ENCODE measurements at places on chromosomes 16 and 17.

DNA sequence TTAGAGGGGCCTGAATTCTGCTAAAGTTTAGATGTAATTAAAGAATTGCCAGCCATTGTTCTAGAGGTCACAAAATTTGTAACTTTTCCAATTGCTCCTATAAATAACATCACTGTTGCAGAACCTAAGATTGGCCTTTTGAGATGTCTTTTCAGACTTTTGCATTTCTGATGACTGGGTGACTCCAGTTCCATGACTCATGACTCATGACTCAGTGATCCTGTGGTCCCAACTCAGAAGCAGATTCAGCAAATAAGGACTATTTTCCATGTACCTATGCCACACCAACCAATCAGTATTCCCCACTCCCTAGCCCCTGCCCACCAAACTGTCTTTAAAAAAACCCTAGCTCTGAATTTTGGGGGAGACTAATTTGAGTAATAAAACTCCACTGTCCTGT lies 740.9 kb downstream of the CDH8 start:
- DNase-seq: no peak

DNA sequence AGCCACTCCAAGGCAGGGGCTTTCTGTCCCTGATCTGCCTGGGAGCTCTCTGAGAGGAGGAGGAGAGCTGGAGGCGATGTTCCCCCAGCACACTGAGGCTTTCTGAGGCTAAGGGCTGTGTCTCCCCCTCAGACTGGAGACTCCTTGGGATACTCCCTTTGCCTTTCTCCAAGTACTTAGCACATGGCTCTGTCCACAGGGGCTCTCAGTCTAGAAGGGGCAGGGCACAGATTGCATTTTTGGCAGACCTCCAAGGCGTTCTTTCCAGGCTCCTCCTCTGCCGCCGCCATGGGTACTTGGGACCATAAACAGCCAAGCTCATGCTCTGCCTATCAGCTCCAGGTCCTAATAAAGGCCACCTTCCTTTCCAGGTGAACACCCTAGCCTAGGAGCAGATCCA lies 1.8 kb upstream of the GIP start:
- no peak for DNase-seq

GRCh38 chr17:44687756-44688155 lies 1.8 kb downstream of the CCDC43 start:
- no peak for DNase-seq

DNA sequence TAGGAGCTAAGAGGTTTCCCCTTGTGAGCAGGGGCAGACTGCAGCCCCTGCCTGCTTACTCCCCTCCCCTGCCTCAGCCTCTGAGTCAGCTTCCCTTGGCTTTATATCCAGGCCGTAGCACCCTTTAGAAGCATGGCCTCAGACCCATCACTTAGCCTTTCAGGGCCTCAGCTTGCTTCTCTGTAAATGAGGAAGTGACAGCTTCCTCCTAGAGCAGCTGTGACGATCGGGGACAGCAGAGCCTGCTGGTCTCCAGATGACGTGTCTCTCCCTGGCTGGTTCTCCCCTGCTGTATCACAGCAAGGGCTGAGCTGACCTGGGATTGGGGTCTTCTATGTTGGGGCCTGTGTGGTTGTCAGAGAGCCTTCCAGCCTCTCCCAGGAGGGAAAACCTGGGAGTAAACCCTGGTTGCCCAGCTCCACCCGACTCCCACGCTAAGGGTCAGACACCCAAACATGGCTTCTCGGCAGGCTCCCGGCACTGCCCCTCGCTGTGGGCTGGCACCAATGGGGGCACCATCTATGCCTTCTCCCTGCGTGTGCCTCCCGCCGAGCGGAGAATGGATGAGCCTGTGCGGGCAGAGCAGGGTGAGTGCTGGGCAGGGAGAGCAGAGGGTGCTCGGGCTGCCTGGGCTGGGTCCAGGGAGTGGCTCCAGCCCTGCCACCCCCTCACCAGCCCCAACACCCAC lies 16.3 kb upstream of the MYO15B start:
- no peak for DNase-seq

GRCh38 chr16:22355487-22355908 lies 18.9 kb downstream of the CDR2 start:
- DNase-seq: no peak

DNA sequence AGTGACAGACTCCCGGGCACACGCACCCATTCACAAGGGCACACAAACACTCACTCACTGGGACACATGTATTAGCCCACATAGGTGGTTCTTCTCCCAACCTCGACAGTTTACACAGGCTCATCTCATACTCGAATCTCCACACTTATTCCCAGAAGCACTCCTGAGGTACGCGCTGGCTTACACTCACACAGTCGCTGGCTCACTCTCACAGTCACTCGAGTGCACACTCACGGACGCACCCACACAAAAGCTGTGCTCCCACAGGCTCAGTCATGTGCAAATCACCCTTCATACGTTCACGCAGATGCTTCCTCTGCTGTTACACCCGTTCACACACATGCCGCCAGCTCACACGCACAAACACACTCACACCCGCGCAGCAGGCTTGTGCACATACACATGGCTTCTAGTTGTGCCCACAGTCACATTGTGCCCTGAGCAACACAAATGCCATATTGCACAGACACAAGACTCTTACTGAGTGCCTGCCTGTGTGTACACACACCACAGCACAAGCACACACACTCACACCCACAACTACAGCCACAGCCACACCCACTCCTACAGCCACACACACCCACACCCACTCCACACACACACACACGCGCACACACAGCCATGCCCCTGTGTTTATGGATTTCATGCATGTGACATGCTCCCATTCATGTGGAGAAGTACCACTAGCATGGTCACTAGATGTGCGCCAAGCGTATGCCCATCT lies 8.4 kb upstream of the PRR29 start:
- DNase-seq: no peak

GRCh38 chr17:82923366-82924113 lies 83.7 kb upstream of the ZNF750 start:
- DNase-seq: no peak

GRCh38 chr17:77746896-77747554 lies 211.5 kb upstream of the TNRC6C start:
- DNase-seq: no peak

DNA sequence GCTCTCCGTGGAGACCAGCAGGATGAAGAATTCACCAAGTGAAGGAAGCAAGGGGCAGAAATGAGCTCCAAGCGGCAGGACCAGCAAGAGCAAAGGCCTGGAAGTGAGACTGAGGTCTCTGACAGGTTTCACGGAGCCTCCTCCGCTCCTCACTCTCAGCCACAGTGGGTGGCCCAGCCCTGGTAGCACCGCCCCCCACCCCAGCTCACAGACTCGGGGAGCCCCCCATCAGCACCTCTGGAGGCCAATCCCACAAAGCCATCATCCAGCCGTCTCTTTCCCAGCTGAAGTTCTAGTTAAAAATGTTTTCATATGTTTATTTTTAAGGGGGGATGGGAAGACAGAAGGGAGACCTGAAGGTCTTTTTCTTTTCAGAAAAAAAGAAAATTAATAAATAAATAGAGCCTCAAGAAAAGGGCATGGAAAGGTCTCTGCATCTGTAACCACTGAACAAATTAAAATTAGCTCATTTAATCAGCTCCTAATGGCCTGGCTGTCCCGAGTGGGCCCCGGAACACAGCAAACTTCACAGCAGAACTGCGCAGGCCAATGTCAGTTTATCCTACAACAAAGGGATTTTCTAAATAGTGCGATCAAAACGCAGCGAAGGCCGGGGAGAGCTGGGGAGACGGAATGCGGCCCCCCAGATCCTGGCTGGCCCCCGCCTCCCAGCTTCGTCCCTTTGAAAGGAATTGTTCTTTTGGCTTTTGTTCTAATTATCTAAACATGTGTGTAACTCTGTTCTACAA lies 190.3 kb downstream of the ZNF423 start:
- DNase-seq: no peak

DNA sequence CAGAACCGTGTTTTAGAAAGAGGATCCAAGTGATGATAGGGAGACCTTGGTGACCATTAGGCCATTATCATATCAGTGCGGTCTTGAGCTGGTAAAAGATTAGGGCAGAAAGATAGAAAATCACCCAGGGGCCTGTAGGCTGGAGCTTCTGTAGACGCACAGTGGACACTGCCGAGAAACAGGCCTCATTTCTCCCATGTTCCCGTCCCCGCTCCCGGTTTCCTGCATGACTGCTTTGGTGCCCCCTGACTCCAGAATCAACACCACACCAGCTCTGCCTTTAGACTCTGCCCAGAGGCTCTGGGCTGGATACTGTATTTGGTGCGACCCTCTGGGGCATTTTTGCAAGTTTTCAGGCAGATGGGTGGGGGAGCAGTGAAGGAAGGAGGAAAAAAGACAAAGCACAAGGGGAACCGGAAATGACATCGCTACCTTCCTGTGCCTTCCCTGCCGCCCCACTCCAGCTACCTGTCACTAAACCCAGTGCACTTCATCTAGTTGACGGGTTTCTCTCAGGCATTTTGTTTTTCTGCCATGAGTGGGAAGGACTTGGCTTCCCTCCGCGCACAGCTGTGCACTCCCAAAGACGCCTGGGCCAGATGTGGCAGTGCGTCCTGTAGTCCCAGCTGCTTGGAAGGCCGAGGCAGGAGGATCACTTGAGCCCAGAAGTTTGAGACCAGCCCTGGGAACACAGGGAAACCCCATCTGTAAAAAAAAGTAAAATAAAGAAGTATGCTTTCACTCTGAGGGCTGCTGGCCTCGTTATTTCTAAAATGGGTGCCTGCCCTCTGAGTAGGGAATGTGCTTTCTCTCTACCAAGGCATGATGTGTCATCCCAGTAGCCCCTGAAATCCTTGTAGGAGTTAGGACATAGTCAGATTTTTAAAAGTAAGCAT lies 214.1 kb downstream of the RPTOR start:
- no peak for DNase-seq

DNA sequence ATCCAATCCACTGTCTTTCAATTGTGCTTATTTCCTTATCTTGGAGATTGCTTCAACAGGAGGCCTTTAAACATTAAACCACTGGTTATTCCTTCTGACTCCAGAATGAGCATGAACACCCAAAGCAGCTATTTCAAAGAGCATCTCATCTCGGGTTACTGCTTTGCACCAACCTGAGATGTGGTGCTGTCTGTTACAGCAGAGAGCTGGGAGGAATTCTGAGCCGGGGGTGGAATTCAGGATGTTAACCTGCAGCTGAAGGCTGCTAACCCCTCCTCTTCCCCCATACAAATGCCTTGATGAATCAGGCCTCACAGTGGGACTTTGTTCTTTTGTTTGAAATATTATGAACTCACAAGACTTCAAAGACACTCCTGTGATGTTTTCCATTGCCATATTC lies 113.1 kb downstream of the SHISA9 start:
- DNase-seq: no peak

DNA sequence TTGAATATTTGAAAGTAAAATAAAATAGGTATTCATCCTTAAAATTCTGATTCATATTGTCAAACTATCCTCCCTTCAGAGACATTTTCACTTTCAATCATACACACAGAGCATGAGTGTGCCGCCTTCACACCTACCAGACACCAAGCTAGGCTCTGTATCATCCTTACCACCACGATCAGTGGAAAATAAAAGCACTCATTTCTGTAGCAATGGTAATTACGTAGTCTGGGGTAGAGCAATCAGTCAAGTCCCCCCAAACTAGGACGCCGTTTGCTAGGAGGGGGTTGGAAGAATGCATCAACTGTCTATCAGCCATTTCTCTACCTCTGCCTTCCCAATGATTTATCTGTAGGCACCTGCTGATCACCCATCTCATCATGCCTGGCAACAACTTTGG lies 84.6 kb upstream of the GRIN2A start:
- no peak for DNase-seq

DNA sequence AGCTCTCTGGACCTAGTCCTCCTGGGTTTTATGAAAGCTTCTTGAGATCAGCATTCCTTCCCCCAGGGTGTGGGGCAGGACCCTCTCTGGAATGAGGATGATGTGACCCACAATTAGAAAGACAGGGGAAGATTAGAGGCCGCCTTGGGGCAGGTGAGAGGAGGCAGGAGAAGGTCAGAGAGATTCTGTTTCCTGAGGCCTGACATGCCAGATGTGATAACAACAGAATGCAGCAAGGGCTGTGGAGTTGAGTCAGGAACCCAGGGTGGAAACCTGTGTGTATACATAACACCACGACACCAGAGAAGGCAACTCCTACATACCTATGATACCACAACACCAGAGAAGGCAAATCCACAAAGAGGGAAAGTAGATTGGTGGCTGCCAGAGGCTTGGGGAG lies 5.4 kb upstream of the SLC5A10 start:
- no peak for DNase-seq

GRCh38 chr17:80456465-80457235 lies 19.8 kb downstream of the NPTX1 start:
- no peak for DNase-seq

DNA sequence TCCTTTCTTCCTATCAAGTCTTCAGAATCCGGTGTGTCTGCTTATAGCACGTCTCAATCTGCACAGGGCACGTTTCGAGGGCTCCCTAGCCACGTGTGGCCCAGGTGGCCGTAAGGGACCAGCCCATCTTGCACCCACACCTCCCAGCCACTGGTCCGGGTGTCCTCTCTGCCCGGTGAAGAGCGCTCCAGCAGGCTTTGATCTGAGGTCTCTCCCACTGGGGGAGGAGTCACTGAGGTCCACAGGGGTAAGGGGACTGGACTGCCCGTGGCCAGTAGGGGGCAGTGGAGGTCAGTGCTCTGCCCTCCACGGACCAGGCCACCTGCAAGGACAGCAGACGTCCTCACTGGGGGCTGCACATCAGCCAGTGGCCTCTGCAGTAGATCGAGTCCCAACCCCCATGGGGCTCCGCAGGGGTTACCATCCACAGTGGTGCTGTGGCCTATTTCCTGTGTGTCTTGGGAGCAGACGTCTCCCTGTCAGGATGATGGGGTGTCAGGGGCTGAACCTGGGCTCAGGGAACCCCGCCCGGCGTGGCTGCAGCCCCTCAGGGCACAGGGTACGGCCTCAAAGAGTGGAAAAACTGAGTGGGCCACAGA lies 204.1 kb upstream of the CIBAR2 start:
- no peak for DNase-seq

DNA sequence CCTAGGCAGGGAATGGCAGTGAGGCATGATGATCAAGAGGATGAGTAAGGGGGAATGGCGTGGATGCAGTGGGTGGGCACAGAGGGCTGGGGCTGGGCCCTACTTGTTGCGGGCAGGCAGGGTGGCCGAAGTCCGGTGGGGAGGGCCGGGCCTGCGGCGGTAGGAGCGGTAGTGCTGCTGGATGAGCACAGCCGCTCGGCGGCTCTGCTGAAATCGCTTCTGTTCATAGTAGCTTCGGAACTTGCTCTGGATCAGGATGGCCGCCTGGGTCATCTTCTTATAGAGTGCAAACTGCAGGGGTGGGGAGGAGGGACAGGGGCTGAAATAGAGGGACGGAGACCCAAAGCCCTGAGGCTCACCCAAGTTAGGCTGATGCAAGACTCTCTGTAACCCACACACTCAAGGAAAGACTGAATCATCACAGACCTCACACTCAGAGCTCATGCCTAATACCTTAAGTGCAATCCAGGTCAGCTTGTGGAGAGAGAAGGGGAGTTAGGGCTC lies 1.5 kb upstream of the SPAG7 start:
- no peak for DNase-seq

GRCh38 chr17:54536306-54536705 lies 364.3 kb upstream of the TOM1L1 start:
- no peak for DNase-seq
